ENCODE measurements at places on chromosomes 6 and 20. TPM values are rescaled to one million over a fixed set of nuclear protein-coding genes. Genes with fewer than 3 reads are reported as not detected.

Gene DEFB132
- not detected for total RNA-seq

Gene MRPS18B
- total RNA-seq, result 28.8 TPM

Gene CLPSL1
- total RNA-seq, result not detected

Gene PLN
- 0.83 TPM for total RNA-seq

Gene GGTLC1
- not detected for total RNA-seq

Gene SLC12A5
- 0.30 TPM for total RNA-seq

Gene SLC17A9
- total RNA-seq, result 28.8 TPM

Gene OR2B6
- total RNA-seq, result not detected

Gene GNAS
- total RNA-seq, result 426 TPM

Gene PDE10A
- 16.6 TPM for total RNA-seq

Gene C2
- 0.42 TPM for total RNA-seq

Gene CCN5
- total RNA-seq, result 0.30 TPM

Gene CDK5RAP1
- total RNA-seq, result 26.1 TPM

Gene SLC17A1
- total RNA-seq, result not detected

Gene RUNX2
- 8.3 TPM for total RNA-seq

Gene CCDC170
- 0.32 TPM for total RNA-seq

Gene FAM162B
- not detected for total RNA-seq

Gene SLPI
- not detected for total RNA-seq

Gene RGS19
- total RNA-seq, result 14.0 TPM

Gene FARS2
- 18.7 TPM for total RNA-seq

Gene PPP1R14C
- total RNA-seq, result under 0.01 TPM

Gene GABRR1
- not detected for total RNA-seq

Gene ACTR5
- 7.0 TPM for total RNA-seq

Gene PRSS16
- total RNA-seq, result 0.18 TPM

Gene LY6G6D
- not detected for total RNA-seq

Gene STMND1
- not detected for total RNA-seq

Gene GABBR1
- 13.1 TPM for total RNA-seq

Gene SNAP91
- total RNA-seq, result 0.05 TPM

Gene E2F3
- 7.1 TPM for total RNA-seq

Gene OR12D3
- not detected for total RNA-seq

Gene APMAP
- 159 TPM for total RNA-seq

Gene FAM83C
- not detected for total RNA-seq

Gene BPIFB2
- not detected for total RNA-seq

Gene OTOR
- not detected for total RNA-seq

Gene ISM1
- total RNA-seq, result not detected

Gene RAET1L
- not detected for total RNA-seq

Gene SEL1L2
- not detected for total RNA-seq

Gene HM13
- 76.9 TPM for total RNA-seq

Gene SYCP2
- 0.32 TPM for total RNA-seq

Gene MLN
- not detected for total RNA-seq

Gene NR2E1
- total RNA-seq, result not detected

Gene GPR63
- 0.59 TPM for total RNA-seq

Gene FERMT1
- 10.9 TPM for total RNA-seq

Gene TCP11
- total RNA-seq, result 0.46 TPM

Gene CHRNA4
- total RNA-seq, result not detected

Gene RRAGD
- total RNA-seq, result 0.37 TPM

Gene SMLR1
- total RNA-seq, result not detected

Gene RNF144B
- total RNA-seq, result 0.74 TPM

Gene SIRPB2
- total RNA-seq, result not detected

Gene PAK5
- total RNA-seq, result not detected

Gene PAX1
- total RNA-seq, result not detected

Gene HAO1
- not detected for total RNA-seq

Gene CDH26
- total RNA-seq, result 0.09 TPM

All from smooth muscle cell of the umbilical artery (primary cell).